ENCODE measurements at places on chromosomes 3 and 15.
A peak's percentile ranks its signal among the peaks of the same experiment; 100 is the strongest.

- DNase-seq: no peak
These were observed 3.2 kb downstream of the PTPRG start for GRCh38 chr3:61564395-61565059.

- no peak for DNase-seq
These were observed 7.8 kb downstream of the ANAPC13 start for GRCh38 chr3:134477938-134478337.

- peak; percentile 78 for DNase-seq
These were observed 26.7 kb downstream of the MELTF start for GRCh38 chr3:197002701-197003454.

- no peak for DNase-seq
These were observed 13.2 kb downstream of the USP13 start for GRCh38 chr3:179666030-179666429.

DNA sequence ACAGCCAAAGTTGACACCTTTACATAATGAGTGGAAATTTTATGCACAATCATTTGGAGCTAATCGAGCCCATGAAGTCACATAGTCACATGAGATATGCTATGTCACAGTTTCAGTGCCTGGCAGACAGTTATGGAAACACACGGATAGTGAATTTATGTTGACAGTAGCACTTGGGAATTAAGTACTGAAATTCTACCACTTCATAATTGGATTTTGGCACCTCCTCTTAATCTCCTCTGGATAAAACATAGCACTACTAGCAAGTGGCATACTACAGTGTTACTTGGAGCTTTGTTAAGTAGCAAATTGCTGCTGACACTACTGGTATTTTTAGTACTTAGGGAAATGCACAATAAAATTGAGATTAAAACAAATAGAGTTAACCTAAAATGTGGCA is 1679.4 kb downstream of the OTOL1 start:
- no peak for DNase-seq

DNA sequence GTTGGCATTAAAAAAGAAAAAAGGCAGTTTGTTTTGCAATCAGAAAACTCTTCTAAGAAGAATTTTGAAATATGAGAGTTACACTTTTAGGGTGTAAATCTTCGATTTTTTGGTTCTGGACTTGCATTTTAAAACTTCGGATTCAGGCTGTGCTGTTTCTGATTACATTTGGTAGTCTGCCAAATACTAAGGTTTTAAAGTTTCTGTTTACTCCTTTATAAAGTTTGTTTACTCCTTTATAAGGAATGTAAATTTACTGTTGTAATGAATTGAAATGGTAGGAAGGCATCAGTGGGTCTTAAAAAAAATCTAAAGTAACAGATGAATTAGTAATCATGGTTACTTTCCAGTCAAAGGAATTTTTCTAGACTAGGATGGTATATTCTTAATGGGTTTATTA is 14.1 kb downstream of the FXR1 start:
- no peak for DNase-seq

Data from CD14-positive monocyte (primary cell).